ENCODE measurements at places on chromosomes 1 and 21. TPM values are rescaled to one million over a fixed set of nuclear protein-coding genes. Genes with fewer than 3 reads are reported as not detected.

GJA8 gene
- total RNA-seq: not detected

ORC1 gene
- total RNA-seq: 0.66 TPM

TPTE gene
- total RNA-seq: not detected

PADI1 gene
- total RNA-seq: not detected

IFI16 gene
- total RNA-seq: 99.4 TPM

TENT5C gene
- total RNA-seq: 2.6 TPM

C8A gene
- total RNA-seq: under 0.01 TPM

SPRR2B gene
- total RNA-seq: not detected

GJA5 gene
- total RNA-seq: 2.0 TPM

TRIM63 gene
- 0.15 TPM for total RNA-seq

PROX1 gene
- total RNA-seq: under 0.01 TPM

PBX1 gene
- total RNA-seq: 68.4 TPM

OPN3 gene
- 11.1 TPM for total RNA-seq

FALEC gene
- not detected for total RNA-seq

URB2 gene
- 6.0 TPM for total RNA-seq

COL8A2 gene
- 24.3 TPM for total RNA-seq

SUSD4 gene
- not detected for total RNA-seq

OR2T35 gene
- total RNA-seq: not detected

CHTOP gene
- total RNA-seq: 23.0 TPM

CACNA1S gene
- total RNA-seq: not detected
